Right renal pelvis (tissue), 4 donors: ENCODE measurements at places on chromosomes 13 and 19.

GRCh38 chr13:34048652-34049051 is 230.7 kb downstream of the RFC3 start:
- DNase-seq: no peak

GRCh38 chr19:14412324-14412995 is 6.7 kb downstream of the DDX39A start:
- no peak for DNase-seq

- no peak for DNase-seq
These were observed 227.4 kb downstream of the TUBA3C start for GRCh38 chr13:18954254-18954653.

DNA sequence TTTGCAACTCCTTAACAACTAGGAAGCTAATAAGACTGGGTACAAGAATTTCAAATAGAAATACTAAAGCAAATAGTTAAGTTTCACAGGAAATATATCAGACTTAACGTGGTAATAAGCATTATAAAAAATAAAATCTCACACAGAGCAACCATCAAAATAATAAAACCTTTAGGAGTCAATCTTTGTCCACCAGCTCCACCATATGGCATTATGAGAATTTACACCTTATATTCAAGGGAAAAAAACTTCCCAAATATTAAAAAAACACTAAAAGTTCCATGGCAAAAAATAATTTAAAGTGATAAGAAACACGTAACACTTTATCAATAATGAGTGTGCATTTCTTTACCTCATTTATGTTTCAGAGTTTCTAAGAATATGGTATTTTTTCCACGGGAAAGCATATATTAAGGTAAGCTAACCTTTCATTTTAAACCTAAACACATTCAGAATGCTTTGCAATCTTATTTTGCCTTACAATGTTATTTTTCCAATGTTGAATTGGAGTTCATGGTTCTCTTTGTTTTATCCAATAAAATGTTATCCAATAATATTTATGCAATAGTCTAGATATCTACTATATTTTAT is 423.2 kb upstream of the SGCG start:
- no peak for DNase-seq

DNA sequence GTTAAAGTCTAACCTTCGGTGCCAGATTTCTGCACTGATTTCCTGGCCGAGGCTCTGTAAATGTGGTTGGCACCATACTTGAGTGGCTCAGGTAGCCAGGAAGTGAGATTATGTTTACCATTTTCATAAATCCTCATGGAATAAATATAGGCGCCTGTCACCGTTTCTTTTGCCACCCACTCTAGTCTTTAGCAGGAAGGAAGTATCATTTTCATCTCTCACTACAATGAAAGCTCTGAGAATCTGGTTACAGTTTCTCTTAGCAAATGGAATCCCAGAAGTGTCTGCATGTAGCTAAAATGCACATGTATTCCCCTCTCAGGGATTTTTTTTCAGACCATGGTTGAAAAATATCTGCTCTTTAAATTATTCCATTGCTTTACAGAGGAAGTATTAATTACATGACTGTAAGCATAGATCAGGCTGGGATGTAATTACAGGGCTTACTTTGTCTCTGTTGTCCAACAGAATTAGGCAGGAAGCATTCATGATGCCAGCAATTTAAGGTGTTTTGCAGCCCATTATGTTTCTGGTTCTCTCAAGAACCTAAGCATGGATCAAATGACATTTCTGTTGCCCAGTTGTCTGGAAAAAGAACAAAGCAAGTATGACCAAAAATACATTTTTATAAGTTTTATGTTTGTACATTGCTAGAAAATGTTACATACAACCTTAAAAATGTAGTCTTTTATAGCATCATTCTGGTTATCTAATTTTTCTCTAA is 221.7 kb upstream of the SPRY2 start:
- no peak for DNase-seq
